SK-MEL-5 (cell line): ENCODE measurements at places on chromosomes 2 and 18.

DNA sequence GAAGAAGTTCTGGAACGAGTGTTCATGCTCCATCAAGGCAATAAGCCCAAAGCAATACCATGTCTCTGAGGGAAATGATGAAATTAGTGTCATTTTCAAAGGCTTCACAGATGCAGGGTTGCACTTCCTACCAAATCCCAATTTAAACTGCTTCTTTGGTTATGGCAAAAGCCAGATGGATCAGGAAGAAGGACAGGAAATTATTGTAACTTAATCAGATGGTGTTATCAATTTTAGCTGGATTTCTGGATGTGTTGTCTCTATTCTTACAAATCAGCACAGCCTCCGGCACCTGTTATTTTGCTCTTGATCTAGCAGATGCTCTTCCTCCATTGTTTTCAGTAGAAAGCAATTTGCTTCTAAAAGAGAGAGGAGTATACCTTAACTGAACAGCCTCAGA, 693.4 kb downstream of the SOCS6 start:
- no peak for DNase-seq

DNA sequence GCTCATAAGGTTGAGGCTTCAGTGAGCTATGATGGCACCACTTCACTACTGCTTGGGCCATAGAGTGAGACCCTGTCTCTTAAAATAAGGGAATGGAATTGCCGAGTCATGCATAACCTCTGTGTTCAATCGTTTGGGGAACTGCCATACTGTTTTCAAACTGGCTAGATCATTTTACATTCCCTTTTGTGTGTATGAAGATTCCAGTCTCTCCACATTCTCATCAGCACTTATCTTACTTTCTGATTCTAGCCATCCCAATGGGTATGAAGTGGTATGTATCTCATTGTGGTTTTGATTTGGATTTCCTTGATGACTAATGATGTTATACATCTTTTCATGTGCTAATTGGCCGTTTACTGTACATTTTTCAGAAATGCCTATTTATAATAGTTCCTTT, 23.7 kb downstream of the MARCHF7 start:
- no peak for DNase-seq

DNA sequence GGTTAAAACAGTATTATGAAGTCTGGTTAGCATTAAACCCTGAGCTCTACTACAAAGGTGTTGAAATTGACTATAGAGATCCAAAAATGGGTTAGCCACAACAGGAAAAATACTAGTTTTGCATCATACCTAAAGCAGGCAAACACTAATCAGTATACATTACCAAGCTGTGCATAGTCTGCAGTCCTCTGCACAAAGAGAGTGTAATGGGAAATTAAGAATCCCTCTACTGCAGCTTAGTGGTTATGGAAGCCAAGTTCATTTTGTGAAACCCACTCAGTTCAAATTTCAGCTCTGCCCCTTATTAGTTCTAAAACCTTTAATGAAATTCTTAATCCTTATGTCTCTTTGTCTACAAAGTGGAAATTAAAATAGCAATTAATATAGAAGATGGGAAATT, 192.1 kb downstream of the MBD2 start:
- DNase-seq: no peak

GRCh38 chr2:69214898-69215297, 172.1 kb downstream of the GFPT1 start:
- no peak for DNase-seq

- DNase-seq: no peak
Observed at GRCh38 chr2:35374845-35375244, 980.7 kb upstream of the CRIM1 start.

- DNase-seq: no peak
Observed at GRCh38 chr2:214649440-214650205, 159.9 kb downstream of the BARD1 start.

DNA sequence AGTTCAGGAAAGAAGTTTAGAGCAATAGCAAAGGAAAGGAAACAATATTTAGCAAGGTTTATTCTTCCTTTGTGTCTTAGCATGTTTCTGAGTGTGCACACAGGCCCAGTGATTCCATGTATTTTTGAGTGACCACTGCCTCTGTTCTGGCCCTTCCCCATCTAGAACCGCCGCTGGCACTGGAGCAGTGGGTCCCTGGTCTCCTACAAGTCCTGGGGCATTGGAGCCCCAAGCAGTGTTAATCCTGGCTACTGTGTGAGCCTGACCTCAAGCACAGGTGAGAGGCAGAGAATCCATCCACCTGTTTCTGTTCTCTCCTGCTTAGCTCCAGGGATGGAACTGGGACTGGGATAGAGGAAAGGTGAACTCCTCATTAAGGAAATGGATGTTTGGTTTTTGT, 2.4 kb downstream of the REG1A start:
- DNase-seq: no peak

DNA sequence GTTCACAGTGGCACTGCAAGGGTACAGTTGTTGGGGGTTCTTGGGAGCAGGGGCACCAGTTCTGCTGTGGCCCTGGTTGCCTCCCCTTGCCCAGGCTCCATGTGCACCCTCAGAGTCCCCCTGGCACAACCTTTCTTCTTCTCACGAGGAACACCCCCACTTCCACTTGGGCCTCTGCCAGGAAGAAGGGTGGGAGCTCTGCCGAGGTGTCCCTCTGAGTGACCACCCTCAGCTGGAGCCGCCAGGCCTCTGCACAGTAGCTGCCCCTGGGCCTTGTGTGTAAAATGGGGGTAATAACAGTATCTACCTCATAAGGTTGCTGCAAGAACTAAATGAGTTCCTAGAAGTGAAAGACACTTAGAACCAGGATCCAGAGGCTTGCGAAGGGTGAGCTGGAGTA, 8.4 kb downstream of the TPRKB start:
- no peak for DNase-seq

DNA sequence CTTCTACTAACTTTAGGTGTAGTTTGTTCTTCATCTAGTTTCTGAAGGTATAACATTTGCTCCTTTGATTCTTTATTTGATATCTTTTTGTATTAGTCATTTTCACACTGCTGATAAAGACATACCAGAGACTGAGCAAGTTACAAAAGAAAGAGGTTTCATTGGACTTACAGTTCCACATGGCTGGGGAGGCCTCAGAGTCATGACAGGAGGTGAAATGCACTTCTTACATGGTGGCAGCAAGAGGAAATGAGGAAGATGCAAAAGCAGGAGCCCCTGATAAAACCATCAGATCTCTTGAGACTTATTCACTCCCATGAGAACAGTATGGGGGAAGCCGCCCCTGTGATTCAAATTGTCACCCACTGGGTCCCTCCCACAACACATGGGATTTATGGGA, 544.4 kb upstream of the DSEL start:
- DNase-seq: no peak

DNA sequence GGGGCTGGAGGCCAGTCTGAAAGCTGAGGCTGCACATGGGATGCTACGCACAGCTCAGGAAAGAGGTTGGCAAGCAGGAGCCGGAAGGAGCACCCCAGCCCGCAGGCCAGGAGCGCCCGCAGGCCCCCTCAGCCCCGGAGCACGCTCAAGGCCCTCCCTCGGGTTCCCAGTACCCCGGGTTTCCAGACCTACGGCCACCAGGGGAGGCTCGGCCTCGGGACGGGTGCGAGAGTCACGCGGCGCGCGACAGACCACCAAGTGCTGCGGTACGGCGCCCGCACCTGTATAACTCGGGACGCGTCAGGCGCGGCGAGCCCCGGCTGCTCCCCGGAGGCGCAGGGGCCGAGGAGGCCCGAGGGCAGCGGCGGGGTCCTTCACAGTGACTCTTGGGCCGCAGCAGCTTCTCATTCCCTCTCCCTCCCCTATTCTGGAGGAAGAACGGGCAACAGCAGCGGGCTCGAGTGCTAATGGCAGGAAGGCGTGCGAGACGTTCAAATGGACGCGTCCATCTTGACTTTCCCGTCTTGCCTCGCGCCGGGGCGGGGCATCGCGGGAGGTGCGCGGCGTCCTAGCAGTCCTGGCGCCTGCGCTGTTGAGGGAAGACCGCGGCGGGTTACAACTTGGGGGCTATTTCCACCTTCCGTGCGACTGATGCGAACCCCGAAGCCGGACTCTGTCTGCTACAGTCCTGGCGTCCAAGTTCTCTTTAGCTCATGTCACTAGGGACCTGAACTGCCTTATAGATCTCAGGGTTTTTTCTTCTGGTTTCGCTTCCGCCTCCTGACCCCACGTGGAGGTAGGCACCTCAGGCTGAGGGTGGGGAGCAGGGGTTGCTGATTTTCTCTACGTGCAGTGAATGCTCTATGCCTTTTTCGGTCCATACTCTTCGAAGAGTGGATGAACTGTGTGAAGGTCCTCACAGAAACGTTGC, at the start of gene ANAPC1:
ANAPC1 (minus strand) TSS at position 533 of the 931 bp plus-strand sequence. CDS start 3,368 bp downstream, outside the sequence.
- DNase-seq: peak; percentile 86

DNA sequence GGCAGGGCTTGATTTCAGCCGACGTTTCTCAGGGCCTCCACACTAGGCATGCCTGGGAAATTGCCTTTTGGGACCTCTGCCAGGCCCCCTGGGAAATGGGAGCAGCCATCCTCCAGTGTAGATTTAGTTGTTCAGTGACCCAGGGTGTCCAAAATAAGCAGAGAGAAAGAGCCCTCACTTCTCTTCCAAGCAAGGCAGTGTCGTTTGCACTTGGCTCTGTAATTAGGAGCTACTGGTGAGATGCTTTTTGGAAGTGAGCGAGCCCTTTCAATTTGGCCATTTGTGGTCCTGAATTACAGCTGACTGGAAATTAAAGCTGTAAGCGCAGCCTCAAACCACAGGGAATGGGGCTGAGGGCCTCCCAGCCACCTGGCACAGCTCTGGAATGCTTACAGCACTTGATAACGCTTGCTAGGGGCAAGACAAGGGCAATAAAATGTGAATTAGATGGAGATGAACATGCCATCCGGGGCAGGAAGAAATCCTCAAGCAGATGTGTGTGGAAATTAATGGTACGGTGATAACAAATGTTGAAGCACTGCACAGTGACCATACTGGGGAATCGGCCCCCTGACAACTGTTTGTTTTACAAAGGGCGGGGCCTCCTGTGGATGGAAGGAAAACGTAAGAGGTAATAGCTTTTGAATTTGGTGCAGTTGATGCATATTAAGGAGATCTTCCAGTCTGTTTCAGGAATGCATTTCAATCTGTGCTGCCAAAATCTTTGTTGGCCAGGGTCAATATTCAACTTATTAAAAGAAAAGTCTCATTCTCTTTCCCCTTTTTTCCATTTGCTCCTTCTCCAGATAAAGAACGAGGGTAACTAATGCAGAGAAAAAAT, 173.1 kb downstream of the UXS1 start:
- no peak for DNase-seq

DNA sequence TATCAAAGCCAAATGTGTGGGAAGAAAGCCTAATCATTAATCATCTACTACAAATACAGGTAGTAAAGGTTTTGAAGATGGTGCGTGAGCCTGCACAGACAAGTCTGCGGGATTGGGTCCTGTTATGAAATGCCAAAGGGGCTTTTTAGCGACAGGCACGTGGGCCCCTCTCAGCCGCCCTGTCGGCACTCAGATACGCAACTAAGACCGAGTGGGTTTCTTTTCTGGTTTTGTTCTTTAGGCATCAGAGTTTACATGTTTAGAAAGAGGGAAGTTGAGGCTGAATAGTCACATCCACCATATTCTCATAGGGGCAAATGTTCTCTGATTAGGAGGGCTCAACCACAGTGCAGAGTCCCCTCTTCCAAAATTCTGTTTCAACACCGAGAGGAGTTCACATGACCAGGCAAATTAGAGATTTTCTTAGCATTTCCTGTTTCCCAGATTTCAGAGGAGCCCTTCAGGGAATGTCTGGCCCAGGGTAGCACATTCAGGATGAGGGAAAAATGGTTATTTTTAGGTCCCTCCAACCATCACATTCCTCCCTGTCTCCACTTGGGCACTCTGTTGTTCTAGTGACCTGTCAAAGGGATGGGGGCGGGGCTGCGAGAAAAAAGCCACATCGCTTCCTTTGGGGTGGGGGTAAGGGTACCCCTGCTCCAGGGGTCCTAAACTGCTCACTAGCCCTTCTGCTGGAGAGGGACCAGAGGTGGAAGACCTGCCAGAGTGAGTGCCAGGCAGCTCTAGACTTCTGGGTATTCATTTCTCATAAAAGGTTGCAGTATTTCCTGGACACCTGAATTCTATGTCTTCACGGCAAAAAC, 159.2 kb downstream of the BCL2 start:
- DNase-seq: no peak

DNA sequence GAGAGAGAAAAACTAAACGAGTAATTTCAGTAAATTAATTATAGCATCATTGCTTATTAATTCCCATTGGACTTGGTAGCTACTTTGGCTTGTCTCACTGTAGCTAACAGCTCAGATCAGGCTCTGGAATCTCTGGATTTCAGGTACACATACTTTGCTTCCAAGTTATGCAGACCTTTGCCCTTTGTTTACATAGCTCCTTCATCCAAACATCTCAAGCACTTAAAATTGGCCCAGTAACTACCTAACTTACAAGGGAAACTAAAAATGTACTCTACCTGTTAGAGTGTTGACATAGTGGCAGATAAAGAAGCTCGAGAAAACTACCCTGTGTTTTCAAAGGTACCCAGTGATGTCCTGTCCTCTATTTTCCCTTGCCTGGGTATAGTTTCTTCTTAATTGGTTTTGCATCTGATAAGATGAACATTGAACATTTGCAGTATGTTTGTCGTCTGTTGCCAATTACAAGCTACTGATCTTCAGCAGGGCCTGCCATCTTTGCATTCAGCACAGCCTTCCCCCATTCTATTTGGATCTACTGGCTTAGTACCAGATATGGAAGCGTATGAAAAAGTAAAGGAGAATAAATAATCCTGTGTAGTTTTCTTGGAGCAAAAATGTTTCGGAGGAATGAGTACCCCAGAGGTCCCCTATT, 601.5 kb upstream of the FANCL start:
- DNase-seq: no peak

GRCh38 chr2:110993557-110994231, 127.0 kb upstream of the BCL2L11 start:
- no peak for DNase-seq

GRCh38 chr18:63158676-63159291, 160.8 kb downstream of the BCL2 start:
- no peak for DNase-seq

- DNase-seq: peak; percentile 79
Observed at GRCh38 chr2:205675861-205676516, 6.3 kb upstream of the NRP2 start.

DNA sequence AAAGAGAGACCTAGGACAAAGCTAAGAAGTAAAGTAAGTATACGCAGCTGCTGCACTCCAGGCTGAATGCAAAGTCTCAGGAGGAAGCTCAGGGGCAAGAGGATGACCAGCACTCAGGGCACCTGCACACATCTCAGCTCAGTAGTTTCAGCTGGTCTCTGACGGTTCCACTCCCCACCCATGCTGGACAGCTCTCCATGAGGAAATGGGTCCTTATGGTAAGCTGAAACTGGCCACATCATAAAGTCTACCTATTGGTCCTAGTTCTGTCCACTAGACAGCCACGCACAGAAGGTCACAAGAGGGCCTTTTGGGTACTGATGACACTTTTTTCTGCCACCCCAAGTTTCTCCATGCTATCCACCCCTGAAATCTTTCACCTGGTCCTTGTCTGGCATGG, 215.3 kb downstream of the TTC32 start:
- DNase-seq: no peak

- peak; percentile 42 for DNase-seq
Observed at GRCh38 chr2:27431395-27431794, 3.0 kb downstream of the NRBP1 start.

DNA sequence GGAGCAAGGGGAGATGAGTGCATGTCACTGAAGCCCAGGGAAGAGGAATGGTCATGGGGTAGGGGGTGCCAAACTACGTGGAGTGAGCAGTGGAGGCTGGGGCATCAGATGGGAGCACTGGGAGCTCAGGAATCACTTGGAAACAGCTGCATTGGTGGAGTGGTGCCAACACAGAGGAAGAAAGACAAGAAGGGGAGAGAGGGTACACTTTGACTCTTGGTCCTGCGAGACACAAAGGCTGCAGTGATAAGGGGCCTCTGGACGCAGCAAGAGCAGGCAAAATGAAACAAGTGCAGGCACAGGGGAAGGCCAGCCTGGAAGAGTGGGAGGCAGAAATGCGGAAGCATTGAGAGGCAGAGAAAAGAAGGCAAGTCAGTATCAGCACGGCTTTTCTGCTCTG, 134.7 kb upstream of the SMIM21 start:
- no peak for DNase-seq
